Brain microvascular endothelial cell (primary cell): ENCODE measurements at places on chromosomes 7 and 10.

- DNase-seq: no peak
Measured at GRCh38 chr10:124619802-124620490, 124.2 kb downstream of the FAM53B start.

DNA sequence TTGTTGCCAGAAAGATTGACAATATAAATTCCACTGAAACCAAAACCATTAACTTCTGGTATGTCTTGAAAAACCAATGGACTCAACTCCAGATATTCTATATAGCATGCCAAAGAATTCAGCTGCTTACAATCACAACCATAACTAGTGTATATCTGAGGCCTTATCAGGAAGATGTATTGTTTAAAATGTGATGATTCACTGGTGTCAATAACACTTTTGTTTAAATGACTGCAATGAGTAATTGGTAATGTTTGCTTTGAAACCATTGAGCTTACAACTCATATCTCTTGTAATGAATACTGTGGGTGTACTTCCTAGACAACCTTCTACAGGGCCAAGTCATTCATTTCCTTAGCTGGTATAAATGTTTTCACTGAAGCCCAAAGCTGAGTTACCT is 727.9 kb upstream of the KCND2 start:
- peak; percentile 42 for DNase-seq

DNA sequence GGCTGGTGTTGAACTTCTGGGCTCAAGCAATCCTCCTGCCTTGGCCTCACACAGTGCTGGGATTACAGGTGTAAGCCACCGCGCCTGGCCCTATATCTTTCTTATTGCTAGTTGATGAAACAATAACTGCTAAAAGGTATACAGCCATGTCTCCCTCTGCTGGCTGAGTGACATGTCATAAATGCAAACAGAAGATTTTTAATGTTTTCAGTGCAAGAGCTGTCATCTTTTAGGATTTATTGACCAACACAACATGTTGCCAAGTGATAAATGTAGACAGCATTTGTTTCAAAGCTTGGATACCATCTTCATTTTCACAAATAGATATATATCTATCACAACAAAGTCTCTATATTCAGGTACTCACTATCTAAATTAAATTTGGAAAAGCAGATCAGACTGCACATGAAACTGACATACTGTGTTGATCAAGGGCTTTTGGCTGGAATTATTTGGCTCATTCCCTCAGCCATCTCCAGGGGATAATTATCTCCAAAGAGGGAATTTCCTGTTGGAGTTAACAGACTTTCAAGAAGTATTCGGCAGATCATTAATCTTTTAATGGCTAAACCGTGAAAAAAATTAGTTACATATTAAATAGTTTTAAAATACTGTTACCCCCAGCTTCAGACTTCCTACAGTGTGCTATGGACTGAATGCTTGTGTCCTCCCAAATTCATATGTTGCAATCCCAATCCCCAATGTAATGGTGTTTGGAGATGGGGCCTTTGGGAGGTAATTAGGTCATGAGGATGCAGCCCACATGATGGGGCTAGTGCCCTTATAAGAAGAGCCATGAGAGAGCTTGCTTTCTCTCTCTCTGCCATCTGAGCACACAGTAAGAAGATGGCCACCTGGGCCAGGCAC is 41.3 kb upstream of the SRPK2 start:
- DNase-seq: peak; percentile 52

- no peak for DNase-seq
Measured at GRCh38 chr7:46513447-46513848, 592.4 kb upstream of the IGFBP3 start.

GRCh38 chr7:120825152-120825551 is 32.8 kb downstream of the TSPAN12 start:
- DNase-seq: no peak

DNA sequence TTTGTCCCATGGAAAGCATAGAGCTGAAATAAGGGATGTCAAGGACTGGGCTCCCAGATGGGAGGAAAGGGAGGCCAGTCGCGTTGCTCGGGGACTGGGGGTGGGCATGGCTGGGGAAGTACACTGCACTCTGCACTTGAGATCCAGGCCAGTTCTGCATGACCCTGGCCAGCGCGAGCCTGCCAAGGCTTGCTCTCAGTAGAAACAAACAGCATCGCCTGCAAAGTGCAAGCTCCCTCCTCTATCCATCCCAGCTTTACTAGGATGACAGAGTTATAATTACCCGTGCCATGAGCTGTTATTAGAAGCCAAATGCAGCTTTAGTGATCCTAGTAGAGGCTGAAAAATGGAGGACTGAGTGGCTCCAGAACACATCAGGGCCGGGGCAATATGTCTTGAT is 43.9 kb upstream of the PDCD4 start:
- no peak for DNase-seq
